Activated CD8-positive, alpha-beta memory T cell treated with anti-CD3 and anti-CD28 coated beads for 24 hours (primary cell): ENCODE measurements at places on chromosomes 2 and 18.

- DNase-seq, result no peak
These were observed 317.4 kb upstream of the SOX11 start for GRCh38 chr2:5374762-5375161.

GRCh38 chr2:69781321-69782248 lies 39.7 kb downstream of the ANXA4 start:
- no peak for DNase-seq

GRCh38 chr18:76838182-76838581 lies 15.8 kb downstream of the ZNF236 start:
- DNase-seq, result no peak

DNA sequence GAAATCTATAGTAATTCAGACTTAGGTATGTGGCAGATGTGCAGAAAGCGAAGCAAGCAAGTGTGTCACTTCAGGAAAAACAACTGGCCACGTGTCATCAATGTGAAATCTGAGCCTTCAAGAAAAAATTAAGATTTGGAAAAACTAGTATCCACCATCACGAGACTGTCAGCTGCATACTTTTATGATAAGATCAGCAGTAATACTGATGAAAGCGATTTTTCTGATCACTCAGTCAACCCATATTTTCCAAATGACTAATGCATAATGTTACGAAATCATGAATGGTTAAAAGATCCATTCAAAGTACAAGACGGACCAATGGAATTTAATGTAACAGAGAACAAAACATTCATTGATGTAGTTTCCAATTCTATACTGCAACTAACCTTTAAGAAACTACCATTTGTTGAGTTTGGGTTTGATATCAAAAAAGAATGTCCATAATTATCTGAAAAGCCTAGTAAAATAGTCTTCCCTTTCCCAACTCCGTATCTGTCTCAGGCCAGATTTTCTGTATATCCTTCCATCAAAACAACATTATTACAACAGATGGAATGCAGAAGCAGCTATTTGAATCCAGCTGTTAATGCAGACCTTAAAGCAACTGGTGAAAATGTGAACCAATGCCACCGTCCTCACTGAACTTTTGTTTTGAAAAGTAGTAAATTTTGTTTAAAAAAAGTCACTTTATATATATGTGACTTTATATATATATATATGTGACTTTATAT lies 17.0 kb upstream of the BCL2 start:
- no peak for DNase-seq

DNA sequence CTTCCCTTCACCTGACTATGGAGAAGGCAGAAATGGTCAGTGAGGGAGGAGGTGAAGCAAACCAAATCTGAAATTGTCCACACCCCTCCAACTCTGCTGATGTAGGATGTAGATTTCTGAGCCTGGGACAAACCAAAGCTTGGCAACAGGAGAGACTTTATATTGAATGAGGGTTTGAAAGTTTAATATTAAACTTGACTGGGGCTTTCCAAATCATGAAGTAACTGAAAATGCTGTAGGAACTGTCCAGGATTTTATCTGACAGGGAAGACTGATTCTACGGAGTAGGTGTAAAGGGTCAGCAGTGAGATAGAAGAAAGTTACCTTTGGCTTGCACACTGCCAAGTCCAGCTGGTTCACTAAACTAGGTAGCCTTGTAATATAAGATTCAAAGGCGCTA lies 194.5 kb downstream of the TDRD15 start:
- no peak for DNase-seq

- DNase-seq, result no peak
These were observed 71.7 kb downstream of the GALNT14 start for GRCh38 chr2:31066551-31066950.

DNA sequence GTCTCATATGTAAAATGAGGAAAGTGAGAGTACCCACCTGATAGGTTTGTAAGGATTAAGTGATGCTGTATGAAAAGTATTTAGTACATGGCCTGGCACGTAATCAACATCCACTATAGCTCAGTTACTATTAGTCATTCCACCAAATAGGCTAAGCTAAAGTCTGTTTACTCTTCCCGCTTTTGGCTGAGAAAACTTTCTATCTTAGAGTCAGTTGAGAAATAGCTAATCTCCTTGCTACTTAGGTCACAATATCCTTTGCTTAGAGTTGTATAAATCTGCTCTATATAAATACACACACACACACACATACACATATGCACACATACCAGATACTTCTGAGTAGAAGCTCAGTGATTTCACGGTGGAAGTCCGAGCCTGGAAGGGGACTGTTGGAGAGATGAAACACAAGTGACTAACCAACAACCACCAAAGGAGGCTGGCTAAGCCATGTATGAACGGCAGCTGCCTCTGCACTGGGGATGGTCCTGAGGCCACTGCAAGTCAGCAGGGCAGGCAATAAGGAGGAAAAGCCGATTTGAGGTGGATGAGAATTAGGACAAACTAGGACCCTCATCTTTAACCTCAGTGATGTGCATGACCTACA lies 104.6 kb upstream of the EPHA4 start:
- no peak for DNase-seq

- DNase-seq, result no peak
These were observed 674 bp downstream of the NCAPH start for GRCh38 chr2:96336104-96336775.

DNA sequence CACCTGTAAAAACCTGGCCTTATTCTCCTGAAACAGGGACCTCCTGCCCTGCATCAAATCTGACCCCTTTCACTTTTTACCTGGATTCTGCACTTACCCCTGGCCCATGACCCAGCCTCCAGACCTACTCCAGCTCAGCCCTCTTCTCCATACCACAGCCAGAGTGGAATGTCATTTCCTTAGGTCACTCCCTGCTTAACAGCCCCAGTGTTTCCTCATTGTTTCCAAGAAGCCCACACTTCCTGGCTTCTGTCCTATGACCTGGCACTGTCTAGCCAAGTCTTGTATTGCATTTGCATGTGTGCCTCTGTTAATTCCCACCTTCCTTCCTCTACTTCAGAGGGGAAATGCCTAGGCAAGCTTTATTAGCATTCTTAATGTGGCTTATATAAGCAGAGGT lies 51.4 kb upstream of the TRIB2 start:
- no peak for DNase-seq

- no peak for DNase-seq
These were observed 86.1 kb downstream of the ACVR1 start for GRCh38 chr2:157789933-157790511.

- peak; percentile 60 for DNase-seq
These were observed 1.1 kb upstream of the FN1 start for GRCh38 chr2:215436705-215437565.

DNA sequence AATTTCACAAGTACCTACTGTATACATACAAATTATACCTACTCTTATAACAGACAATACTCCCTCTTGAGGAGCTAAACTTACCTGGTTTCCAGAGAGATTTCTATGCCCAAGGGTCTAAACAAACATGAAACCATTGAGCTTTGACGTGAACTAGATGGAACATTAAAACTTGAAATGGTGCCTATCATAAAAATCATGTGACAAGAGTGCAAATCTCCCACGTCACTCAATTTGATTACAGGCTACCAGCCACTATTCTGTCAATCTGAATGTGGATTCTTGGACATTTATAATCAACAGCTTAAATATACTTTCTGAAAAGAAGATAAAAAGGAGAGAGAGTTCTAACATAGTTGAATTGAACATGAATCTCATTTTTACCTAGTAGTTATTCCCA lies 297.1 kb upstream of the SESTD1 start:
- no peak for DNase-seq

DNA sequence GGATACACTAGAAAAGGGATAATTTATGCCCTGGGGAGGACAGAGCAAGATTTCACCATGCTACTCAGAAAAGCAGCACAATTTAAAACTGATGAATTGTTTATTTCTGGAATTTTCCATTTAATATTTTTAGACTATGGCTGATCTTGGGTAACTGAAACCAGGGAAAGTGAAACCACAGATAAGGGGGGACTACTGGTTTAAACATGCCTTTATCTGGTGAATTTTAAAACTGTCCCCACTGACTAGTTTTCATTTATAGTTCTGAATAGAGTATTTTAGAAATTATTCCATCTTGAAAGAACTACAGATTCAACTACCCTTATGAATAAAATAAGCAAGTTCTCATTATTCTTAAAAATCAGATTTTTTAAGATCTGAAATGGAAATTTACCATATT lies 15.0 kb downstream of the NFU1 start:
- DNase-seq, result no peak

- DNase-seq, result no peak
These were observed 56.5 kb upstream of the ERBB4 start for GRCh38 chr2:212595036-212595654.

DNA sequence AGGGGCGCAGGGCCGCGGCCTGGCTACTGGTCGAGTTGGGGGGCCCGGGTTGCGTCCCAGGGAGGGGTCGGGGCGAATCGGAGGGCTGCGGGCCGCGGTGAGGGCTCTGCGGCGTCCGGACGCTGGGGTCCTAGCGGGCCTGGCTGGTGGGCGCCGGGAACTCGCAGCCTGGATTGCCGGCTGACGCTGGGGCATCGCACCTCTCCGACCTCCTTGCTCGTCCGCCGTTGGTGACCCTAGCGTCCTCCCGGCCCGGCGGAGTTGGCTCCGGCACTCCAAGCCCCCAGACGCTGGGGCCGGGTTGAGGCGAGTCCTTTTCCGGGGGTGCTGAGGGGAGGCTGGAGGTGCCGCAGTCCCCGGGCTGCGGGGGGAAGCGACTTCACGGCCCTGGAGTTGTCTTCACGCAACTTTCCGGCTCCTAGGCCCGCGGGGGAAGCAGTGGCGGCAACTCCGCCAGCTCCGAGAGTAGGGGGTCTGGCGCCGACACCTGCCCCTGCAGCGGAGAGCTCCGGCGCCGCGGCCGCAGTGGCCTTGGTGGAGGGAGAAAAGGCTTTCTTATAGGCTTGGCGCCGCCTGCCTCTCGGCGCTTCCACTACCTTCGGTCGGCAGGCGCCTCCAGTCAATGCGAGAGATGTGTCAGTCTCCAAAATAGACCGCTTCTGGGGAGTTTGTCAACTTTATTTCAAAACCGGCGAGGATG lies 70.3 kb downstream of the HAUS1 start:
- DNase-seq, result peak; percentile 79

DNA sequence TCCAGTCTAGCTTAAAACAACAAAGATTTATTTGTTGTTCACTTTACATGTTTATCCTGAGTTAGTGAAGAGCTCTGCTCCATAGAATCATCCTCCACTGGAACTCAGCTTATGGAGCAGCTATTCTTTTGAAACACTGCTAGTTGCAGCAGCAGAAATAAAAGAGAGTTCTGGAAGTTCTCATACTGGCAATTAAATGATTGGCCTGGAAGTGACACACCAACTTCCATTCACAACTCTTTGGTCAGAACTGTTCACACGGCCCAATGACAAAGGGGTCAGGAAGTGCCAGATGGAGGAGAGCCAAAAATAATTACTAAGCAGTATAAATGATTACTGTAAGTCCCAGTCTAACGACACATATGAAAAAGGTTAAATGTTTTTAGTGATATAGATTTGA lies 39.1 kb downstream of the FBXO11 start:
- no peak for DNase-seq

- no peak for DNase-seq
These were observed 73.8 kb downstream of the AQP4 start for GRCh38 chr18:26791676-26792075.

DNA sequence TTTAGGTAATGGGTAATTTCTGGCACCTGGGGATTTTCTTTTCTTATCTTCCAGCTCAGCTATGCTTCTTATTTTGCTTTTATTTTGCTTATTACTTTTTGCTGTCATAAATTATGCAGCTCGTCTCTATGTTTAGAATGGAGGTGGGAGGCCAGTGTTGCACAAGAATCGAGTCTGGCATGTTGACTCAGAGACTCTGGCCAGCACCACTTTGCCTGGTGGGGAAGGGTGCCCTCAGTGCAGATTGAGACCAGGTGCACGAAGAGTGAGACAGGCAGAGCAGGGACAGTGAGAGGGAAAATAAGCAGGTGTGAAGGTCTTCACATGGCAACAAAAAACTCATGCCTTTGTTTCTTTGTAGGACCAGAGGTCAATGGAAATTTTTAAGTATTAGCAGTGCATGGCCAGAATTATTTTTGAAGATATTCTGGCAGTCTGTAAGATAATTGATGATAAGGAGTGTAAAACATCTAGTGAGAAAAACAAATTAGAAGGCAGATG lies 59.2 kb upstream of the SLC5A7 start:
- DNase-seq, result no peak

GRCh38 chr2:186806591-186806990 lies 42.4 kb downstream of the ZSWIM2 start:
- no peak for DNase-seq

GRCh38 chr2:225494100-225494459 lies 94.6 kb downstream of the NYAP2 start:
- no peak for DNase-seq

DNA sequence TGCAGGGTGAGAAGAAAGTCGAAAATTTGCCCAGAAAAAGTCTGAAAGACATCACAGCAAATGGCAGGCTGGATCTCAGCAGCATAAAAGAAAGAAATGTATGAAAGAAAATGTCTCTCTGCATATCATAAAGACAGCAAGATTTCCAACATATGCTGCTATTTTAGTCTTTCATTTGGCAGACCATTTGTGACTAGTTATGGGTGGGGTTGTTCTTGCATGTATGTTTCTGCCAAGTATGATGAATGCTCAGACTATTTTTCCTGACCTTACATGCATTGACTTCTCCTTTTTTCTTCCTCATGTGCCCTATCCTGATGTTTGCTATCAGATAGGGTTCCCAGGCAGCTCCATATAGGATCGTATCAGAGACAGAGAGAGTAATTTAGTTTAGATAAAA lies 58.5 kb upstream of the PARD3B start:
- no peak for DNase-seq

DNA sequence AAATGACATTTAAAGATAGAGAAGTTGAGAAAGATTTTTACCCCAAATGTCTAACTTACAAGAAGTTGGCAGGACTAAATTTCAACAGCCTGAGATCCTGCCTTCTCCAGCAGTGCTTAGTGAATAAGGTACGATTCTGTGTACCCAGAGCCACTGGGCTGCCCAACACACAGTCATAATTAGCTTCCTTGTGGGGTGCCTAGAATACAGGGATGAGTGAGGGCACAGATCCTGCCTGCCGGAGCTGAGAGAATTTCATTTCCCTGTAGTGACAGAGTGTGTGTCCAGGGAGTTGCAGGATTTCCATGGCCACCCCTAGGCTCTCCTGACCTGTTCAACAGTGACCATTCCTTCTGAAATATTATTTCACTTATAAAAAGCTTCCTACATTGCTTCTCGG lies 27.0 kb downstream of the GREB1 start:
- no peak for DNase-seq

DNA sequence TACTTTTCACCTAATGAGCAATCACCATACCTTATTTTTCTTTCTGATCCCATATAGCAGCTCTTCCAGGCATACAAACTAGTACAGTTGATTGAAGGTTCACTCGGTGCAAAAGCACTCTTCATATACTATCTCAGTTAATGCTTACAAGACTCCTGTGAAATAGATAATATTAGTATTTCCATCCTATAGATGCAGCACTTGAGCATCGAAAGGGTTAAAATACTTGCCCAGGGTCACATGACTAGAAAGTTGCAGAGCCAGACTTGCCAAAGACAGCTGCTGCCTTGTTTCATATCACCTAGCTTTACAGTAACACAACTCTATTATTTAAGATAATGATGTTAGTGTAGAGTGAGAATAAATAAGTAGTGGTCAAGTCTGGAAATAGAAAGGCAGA lies 466.0 kb upstream of the TNP1 start:
- DNase-seq, result no peak
